ENCODE measurements at places on chromosomes 11 and 22.

- DNase-seq: no peak
These were observed 321.4 kb downstream of the FAT3 start for GRCh38 chr11:92545906-92546471.

GRCh38 chr22:23877566-23877965 lies 16.6 kb upstream of the MIF start:
- no peak for DNase-seq

GRCh38 chr22:35328472-35328885 lies 28.8 kb downstream of the TOM1 start:
- DNase-seq: no peak

DNA sequence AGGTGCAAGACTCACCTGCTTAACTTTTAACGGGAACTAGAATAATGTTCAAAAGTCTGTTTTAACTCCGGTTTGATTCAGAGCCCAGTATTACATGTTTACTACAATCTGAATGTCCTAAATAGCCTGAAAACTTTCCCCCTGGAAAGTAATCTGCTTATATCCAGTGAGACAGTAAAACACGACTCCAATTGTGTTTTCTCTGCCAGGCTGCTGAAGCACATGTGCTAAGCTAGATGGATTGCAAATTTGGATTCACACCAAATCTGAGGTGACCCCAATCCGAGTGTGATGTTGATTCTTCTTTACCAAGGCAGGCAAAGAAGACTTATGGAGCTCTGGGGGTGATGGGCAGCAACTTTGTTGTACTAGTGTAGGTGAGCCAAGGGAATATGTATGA lies 158.7 kb upstream of the PDGFD start:
- no peak for DNase-seq

GRCh38 chr11:101563166-101563565 lies 20.6 kb downstream of the TRPC6 start:
- no peak for DNase-seq

GRCh38 chr11:114449845-114450244 lies 10.6 kb downstream of the REXO2 start:
- DNase-seq: no peak

DNA sequence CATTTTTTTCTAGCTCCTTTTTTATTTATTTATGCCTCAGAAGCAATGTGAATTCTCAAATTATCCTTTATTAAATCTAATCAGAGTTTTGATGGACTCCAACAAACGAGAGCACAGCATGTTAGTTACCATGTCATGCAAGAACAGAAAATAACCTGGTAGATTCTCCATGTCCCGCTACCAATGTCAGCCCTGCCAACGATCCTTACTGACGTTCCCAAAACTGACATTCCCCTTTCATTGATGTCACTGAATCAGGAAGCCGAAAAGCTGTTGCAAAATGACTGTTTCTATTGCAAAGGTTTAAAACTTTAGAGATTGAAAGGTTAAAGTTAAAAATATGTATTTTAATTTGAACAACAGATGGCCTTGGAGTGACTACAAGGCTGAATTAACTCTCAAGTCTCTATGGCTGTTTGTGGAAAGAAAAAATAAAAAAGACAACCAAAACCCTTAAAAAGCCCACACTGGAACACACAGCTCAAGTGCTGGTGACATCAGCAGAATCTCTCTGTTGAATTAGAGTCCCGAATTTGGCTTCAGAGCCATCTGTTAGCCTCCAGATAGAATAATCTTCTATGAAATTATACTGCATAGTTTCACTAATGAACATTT lies 96.8 kb downstream of the BDNF start:
- DNase-seq: no peak

- DNase-seq: no peak
These were observed 156.4 kb upstream of the PITPNB start for GRCh38 chr22:28075358-28075981.

DNA sequence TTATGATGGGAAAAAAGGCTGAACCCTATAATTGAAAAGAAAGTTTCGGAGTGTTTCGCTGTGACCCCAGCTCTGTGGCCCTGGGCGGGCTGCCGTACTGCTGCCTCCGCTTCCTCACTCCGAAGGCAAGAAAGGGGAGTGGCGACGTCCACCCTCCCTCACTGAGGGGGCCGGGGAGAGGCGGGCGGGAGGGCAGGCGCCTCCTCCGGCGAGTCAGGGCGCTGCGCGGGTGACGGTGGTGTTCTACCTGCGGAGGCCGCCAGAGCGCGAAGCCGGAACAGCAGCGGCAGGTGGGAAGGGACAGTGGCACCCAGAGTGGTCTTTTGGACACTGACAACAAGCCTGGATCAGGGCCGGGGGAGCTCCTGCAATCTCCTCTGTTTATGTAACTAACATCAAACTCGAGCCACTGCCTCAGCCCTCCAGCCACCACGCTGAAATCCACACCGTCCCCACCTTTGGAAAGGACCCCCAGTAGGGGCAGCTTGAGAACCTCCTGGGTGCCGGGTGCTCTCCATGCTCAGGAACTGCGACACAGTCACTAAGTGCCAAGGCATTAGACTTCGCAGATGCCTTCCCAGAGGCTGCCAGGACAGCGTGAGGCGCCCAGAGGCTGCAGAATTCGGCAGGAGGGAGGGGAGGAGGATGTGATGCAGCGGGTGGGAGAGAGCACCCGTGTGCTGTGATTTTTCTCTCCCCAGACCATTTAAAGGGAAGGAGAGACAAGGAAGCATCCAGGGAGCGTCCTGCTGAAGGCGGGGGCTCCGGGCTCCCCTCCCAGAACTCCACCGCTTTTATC lies 25.5 kb downstream of the BID start:
- peak; percentile 68 for DNase-seq

DNA sequence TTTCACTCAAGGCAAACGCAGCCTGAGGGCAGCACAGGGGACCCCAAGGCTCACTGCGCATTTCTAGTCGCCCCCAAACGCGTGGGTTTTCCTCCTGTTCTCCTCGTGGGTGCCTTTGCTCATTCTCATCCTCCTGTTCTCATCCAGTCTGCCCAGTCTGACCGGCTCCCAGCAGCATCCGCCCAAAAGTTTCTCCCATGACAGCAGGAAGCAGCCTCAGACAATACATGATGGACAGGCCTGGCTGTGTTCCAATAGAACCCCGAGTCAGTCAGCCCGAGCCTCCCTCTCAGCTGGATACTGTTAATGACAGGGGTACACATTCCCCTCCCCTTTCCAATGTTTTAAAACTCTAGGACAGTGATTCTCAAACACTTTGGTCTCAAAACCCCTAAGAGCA lies 22.5 kb upstream of the KRTAP5-7 start:
- DNase-seq: peak; percentile 56

DNA sequence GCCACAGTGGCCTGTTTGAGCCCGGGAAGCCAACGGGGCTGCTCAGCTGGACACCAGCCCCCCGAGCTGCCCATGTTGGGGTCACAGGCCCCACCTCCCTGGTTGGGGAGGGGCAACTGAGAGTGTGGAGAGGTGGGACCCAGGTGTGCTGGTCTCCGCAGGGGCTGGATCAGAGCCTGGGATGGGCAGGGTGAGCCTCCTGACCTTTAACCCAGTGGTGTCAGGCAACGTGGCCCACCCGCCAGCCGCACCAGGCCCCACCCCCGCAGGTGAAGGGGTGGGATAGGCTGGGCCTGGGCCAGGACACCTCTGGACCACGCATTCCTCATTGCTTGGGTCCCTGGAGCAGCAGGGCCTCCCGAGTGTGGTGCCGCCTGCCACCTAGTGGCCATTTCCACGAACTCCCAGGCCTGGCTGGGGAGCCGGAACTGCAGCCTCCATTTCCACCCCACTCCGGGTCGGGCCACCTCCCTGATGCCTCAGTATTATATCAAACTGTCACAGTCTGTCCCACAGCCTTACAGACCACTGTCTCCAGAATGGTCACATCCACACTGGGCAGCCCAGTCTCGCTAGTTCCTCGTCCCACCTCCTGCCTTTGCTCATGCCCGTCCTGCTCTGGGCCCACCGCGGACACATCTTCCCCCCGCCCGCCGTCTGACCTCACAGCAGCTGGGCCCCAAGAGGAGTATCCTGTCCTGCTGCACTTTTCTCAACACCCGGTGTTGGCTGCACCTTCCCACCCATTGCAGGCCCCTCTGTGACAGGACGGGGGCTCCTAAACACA lies 13.3 kb upstream of the PPP6R3 start:
- DNase-seq: peak; percentile 93

DNA sequence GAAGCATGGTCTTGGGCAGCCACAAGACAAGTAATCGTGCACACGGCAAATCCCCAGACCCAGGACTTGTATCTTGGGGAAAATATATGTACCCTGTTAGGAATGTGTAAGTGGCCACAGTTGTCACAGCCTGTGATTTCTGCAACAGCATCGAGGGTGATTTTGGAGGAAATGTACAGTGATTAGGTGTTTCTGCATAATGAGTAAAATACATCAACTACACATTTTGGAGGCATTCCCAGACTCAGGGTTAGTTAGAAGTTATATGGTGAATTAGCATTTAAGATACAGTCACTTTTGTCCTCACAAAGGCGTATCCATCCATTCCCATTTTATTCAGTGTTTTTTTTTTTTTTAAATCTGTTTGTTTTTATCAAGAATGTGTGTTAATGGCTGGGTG lies 28.4 kb downstream of the SUSD2 start:
- no peak for DNase-seq

GRCh38 chr11:103862094-103862801 lies 174.2 kb upstream of the DDI1 start:
- no peak for DNase-seq

GRCh38 chr11:45674481-45675190 lies 9.2 kb upstream of the CHST1 start:
- peak; percentile 64 for DNase-seq

GRCh38 chr22:34687116-34687515 lies 378.8 kb upstream of the ISX start:
- DNase-seq: no peak

DNA sequence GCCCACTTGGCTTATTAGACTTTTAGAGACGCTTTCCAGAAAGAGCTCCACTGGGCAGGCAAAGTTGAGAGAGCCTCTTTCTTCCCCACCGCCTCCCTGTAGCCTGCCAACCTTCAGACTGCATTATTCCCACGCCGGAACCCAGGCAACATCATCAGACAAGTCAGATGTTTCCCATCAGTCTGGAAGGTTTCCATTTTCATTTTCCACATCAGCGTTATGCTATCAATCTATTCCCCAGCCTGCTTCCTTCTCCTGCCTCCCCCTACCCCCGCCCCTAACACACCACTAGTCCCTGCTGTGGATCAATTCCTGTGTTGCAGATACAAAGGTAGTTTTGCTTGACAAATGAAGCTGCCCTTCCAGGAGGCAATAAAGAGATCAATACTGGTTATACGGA lies 184.8 kb downstream of the DSCAML1 start:
- no peak for DNase-seq

- no peak for DNase-seq
These were observed 299.3 kb upstream of the DDI1 start for GRCh38 chr11:103737037-103737622.

- peak; percentile 65 for DNase-seq
These were observed 445.6 kb downstream of the TBC1D22A start for GRCh38 chr22:47207846-47208554.

- DNase-seq: no peak
These were observed 24.2 kb upstream of the UCP3 start for GRCh38 chr11:74033046-74033445.

DNA sequence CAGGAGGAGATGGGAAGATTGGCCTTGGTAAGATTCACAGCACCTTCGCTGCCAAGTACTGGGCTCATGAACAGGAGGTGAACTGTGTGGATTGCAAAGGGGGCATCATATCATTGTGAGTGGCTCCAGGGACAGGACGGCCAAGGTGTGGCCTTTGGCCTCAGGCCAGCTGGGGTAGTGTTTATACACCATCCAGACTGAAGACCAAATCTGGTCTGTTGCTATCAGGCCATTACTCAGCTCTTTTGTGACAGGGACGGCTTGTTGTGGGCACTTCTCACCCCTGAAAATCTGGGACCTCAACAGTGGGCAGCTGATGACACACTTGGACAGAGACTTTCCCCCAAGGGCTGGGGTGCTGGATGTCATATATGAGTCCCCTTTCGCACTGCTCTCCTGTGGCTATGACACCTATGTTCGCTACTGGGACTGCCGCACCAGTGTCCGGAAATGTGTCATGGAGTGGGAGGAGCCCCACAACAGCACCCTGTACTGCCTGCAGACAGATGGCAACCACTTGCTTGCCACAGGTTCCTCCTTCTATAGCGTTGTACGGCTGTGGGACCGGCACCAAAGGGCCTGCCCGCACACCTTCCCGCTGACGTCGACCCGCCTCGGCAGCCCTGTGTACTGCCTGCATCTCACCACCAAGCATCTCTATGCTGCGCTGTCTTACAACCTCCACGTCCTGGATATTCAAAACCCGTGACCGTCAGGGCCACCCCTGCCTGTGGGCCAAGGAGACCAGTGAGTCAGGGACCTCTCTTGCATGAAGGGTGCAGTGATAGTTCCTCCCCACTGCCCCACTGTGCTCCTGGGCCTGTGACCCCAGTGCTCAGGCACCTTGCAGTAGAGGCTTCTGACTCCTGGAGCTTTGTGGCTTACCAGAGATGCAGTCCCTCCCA lies 83.6 kb downstream of the BCR start:
- no peak for DNase-seq

- no peak for DNase-seq
These were observed 84.4 kb downstream of the CSTPP1 start for GRCh38 chr11:47020793-47021526.

- no peak for DNase-seq
These were observed 26.9 kb upstream of the TP53I11 start for GRCh38 chr11:44977493-44977984.

GRCh38 chr11:61602775-61603569 lies 22.1 kb upstream of the SYT7 start:
- DNase-seq: peak; percentile 94

Measured in posterior vena cava (tissue), 2 donors.